ENCODE measurements at places on chromosomes 3 and 15.
A peak's percentile ranks its signal among the peaks of the same experiment; 100 is the strongest.

DNA sequence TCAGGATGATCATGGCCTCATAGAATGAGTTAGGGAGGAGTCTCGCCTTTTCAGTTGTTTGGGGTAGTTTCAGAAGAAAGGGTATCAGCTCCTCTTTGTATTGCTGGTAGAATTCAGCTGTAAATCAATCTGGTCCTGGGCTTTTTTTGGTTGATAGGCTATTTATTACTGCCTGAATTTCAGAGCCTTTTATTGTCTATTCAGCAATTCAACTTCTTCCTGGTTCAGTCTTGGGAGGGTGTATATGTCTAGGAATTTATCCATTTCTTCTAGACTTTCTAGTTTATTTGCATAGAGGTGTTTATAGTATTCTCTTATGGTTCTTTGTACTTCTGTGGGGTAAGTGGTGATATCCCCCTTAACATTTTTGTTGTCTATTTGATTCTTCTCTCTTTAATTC is 1024.2 kb downstream of the DIPK2A start:
- no peak for DNase-seq

DNA sequence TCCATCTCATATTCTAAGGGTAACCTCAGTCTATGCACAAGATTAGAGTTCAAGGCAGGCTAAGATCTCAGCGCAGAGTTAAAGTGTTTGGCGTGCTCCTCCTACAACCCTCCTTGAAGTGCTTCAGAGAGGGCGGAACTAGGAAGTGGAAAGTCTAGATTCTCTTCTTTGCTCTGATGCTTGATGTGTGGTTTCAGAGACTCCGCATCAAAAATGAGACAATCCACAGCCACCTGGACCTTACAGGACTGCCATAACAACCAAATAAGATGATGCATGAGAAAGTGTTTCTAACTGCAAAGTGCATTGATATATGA is 161.3 kb upstream of the ATP11B start:
- no peak for DNase-seq

GRCh38 chr3:63228677-63229076 is 49.4 kb upstream of the SYNPR start:
- no peak for DNase-seq

DNA sequence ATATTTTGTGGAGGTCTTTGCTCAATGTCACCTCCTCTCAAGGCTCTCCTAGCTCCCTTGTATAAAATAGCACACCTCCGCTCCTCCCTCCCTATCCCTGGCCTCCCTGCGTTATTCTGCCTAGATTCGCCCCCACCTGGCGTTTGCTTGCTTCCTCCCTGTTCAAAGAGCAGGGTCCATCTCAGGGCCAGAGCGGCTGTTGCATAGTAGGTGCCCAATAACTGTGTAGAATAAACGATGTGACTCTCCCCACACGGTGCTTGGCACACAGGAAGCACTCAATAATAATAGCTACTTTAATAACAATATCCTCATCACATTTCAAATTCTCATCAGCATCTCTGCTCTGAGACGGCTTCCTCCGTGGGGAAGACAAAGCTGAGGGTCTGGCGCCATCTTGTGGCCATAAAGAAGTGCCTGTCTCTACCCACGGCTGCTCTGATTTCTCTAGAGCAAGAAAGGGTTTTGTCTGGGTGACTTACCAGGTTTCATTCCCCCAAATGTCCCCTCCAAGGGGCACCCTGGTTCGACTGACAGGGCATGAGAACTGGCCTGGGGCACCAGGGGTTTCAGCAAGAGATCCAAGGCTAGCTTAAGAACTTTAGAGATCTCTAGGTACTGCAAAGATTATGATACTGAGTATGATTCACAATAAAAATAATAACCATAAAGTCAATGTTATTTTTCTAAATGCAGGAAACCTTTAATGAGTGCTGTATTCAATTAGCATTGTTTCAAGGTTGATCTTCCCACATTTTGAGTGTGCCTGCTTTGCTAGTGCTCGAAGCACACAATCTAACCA is 16.1 kb downstream of the CD276 start:
- peak; percentile 55 for DNase-seq

DNA sequence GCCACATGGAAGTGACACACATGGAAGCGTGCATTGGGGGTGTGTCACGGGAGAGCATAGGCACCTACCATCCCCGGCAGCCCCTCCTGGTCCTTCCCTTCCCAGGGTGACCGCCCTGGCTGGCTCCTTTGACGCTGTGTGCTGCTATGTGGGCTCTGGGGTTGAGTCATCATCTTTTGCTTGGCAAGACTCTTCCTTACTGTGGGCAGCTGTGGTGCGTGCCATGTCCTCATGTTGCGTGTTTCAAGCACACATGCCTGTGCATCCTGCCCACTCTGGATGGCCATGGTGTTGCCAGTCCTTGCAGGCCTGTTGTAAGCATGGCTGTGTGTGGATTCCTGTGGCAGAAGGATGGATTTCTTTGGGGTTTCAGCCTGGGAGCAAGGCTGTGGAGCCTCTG is 14.0 kb downstream of the PLXNA1 start:
- DNase-seq: no peak

DNA sequence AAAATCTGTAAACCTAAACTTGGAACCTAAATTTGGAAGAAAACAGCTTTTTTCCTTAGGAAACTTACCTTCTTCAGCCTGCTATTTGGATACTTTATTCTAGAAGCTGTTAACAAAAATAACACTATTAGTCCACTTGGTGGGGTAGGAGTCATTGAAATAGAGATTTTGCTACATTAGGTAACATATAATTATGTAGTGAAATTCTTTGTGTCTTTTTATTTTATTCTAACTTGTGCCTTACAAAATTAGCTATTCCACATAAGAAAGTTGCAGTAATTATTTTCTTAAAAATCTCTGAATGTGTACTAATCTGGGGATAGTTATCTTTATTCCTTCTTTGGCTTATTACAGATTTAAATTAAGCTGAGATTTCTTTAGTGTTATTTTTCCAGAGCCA is 360.4 kb upstream of the ROBO2 start:
- DNase-seq: no peak

DNA sequence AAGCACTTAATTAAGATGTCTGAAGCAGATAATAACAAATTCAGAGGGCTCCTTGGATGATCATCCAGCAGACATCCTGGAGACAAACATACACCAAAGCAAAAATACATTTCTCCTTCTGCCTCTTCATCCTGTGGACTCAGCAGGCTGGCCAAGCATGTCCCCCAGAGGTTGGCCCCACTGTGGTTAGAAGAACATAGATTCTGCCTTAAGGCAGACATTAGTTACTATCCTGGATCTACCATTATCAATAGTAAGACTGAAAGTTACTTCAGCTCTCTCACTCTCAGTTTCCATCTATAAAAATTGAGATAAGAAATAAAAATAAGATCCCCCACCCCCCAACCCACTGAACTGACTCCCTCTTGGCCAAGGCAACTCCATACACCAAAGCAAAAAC is 28.6 kb upstream of the TGFBR2 start:
- no peak for DNase-seq

GRCh38 chr3:22900296-22900695 is 302.8 kb upstream of the UBE2E2 start:
- no peak for DNase-seq

DNA sequence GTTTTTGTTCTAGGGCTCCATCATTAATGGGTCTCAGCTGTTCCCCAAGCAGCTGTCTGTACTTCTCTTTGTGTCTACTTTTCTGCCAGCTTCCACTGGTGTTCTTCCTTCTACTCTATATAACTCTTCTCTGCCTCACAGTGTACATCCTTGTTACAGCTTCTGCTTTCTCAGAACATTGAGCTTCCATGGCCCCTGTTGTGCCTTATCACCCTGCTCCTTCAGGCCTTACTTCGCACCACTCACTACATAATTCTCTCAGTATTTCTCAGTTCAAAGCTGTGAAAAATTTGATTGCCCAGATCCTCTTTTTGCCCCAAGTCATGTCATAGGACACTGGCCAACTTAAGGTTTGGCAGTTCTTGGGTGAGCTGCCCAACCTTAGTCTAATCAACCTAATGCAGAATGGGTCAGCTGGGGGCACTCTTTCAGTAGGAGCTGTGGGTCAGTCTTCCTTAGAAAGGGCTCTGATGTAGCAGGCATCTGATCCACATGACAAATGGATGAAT is 28.9 kb downstream of the CSTA start:
- DNase-seq: no peak
